ENCODE measurements at places on chromosomes 5 and 9.

GRCh38 chr5:43245724-43246385, 53.8 kb downstream of the NIM1K start:
- DNase-seq: no peak

- DNase-seq: no peak
Measured at GRCh38 chr5:9951865-9952516, 297.7 kb downstream of the ATPSCKMT start.

DNA sequence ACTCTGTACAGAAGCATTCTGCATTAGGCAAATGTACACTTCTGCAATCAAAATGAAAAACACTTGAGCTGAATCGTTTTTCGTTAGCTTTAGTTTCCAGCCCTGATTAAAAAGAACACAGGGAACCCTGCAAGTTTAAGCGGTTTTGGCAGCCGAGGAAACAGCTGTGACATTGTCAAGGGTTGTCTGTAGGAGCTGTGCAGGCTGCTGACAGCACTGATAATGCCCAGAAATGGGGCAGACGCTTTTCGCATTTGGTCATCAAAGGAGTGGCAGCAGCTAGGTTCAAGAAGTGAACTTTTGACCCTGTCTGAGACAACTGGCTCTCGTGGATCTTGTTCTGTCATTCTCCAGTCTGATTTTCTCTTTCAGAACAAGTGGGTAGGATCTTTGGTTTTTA, 165.6 kb upstream of the CCDC152 start:
- no peak for DNase-seq

GRCh38 chr5:149776361-149777305, 46.5 kb downstream of the PPARGC1B start:
- no peak for DNase-seq

DNA sequence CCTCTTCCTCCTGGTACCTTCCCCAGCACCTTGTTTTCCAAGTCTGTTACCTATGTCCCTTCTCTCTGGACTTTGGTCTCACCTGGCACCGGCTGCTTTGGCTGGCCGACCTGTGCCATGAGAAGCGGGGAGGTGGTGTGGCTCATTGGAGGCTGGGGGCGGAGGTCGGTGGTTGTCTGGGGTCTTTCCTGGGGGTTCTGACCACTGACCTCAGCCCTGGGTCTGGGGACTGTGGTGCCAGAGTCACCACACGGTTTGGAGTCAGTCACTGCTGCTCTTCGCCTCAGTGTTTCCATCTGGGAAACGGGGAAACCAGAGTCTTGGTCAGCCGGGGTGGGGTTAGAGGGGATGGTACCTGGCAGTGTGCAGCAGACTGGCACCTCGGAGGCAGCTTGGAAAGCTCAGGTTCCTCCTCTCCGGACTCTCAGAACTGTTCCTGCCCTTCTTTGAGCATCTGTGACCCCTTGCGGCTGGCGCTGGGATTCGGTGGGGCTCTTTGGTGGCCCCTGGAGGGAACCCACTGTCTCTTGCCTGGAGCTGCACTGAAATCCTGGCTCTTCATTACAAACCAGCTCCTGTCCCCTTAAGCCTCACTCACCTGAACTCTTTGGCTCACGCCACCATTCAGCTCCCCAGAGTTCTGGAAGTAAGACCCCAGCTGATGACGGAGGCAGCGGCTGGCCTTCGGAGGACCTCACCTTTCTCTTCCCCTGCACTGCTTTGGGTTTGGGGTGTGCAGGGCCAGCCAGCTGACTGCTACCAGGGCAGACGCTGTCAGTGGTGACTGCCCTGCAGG, 4.1 kb upstream of the RXRA start:
- DNase-seq: no peak

Measured in cerebellar nuclear complex (tissue), 1 donor.